Lower leg skin (tissue), 4 donors: ENCODE measurements at places on chromosomes 5 and 9.

GRCh38 chr5:156819967-156820581, 30.0 kb upstream of the PPP1R2B start:
- no peak for DNase-seq

DNA sequence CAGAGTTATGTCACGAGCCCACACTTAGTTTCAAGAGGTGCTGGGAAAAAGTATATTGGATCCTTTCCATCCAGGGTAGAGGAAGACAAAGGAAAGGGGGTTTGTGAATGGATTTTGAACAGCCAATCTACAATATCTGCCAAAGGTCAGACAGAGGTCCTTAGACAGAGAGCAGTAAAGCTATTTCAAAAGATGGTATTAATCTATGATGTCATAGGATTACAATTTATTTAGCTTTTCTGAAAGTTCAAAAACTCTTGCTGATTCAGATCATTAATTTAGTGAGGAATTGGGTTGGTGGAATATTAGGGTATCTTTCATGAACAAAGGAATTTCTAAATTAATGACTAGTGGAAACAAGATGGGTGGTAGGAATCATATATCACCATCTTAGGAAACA, 126.9 kb downstream of the NTRK2 start:
- DNase-seq: no peak

GRCh38 chr9:81666123-81666522, 23.2 kb downstream of the TLE1 start:
- DNase-seq: no peak

DNA sequence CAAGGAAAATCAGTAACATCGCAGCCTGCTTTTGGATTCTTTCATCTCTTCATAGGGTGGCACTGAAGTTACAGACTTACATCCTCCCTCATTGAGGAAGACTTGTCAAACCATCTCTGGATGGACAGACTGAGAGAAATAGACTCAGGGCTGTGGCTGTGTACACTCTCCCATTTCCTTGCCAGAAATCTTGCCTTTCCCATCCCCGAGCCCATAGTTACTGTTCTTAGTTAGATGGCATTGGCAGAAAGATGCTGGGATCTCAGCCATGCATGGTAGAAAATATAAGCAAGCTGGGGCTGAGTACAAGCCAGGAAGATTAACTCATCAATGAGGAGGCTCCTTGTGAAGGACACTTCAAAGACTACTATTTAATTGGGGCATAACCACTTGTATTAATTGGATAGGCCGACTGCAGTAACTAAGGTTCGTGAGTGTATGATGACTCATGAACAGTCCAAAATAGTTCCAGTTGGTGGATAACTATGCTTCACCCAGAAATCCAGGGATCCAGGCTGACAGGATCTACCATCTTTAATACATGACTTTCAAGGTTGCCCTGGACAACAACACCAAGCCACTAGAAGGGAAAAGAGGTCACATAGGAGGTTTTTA, 137.9 kb downstream of the TMEM38B start:
- no peak for DNase-seq

GRCh38 chr5:130476325-130476724, 572.1 kb downstream of the CHSY3 start:
- DNase-seq: no peak

DNA sequence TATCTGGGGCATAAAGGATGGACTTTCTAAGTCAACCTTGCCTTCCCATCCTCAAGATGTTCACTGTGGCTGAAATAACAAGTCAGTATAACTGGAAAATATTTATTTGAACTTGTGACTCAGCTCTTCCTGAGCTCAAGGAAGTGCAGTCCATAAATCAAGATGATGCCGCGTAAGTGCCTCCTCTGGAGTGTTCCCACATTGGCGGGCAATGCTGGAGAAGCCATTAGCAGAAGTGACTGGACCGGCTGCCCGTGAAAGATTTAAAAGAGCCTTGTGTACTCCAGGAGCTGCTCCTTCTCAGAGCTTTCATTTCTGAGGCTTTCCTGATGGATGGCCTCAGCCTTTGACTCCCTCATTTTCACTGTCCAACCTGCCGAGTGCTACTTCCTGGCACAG, 17.4 kb downstream of the TMOD1 start:
- no peak for DNase-seq

- DNase-seq: no peak
These were observed 56.5 kb downstream of the COL5A1 start for GRCh38 chr9:134698111-134698510.

GRCh38 chr9:93508207-93508606, 54.8 kb upstream of the FAM120AOS start:
- no peak for DNase-seq

- no peak for DNase-seq
These were observed 133.9 kb downstream of the MUSK start for GRCh38 chr9:110802416-110803035.

DNA sequence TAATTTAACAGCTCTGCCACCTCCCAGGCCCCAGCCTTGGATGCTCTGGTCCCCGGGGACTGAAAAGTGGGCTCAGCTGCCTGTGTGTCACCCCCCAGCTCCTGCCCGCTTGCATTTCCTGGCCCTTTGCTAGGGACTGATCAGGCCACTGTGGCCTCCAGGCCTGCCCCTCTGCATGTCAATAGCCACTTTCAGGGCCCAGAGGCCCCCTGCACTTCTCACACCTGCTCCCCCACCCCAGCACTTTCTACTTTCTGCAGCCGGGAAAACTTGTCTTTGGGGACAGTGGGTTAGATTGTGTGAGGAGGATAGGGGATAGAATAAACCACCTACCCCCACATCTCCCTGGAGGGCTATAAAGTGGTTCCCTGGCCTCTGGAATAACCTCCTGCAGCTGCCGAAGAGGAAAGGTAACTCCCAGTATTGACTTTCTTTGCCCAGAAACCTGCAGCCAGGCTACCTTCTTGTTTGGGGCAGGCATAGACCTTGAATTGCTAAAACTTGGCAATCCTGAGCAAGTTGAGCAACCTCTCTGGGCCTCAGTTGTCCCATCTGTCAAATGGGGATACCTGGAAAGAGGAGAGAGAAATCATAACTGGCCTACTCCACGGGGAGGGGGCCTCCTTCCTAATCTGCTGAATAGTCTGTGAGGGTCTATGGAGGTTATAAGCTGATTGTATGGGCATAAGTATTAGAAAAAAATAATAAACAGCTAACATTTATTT, 7.8 kb downstream of the AIF1L start:
- no peak for DNase-seq

GRCh38 chr5:68226546-68227073, 11.1 kb downstream of the PIK3R1 start:
- no peak for DNase-seq

DNA sequence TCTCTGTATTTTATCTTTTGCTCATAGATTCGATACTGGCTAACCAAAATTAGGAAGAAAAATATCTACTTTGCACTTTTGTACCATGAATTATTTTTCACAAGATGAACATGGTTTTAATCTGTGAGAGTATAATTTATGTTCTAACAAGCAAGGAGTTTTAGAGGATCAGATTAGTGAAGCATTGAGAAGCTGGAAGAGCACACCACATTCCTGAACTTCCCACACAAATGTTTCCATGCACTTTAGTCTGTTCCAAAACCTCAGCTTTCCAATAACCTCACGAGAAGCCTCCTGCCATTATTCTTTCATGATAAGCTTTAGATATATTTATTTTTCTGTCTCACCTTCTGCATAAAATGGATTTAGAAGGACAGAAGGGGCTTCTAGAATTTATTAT, 98.7 kb upstream of the MPDZ start:
- DNase-seq: no peak

GRCh38 chr5:584216-584615, 27.9 kb upstream of the CEP72 start:
- DNase-seq: peak; percentile 65

DNA sequence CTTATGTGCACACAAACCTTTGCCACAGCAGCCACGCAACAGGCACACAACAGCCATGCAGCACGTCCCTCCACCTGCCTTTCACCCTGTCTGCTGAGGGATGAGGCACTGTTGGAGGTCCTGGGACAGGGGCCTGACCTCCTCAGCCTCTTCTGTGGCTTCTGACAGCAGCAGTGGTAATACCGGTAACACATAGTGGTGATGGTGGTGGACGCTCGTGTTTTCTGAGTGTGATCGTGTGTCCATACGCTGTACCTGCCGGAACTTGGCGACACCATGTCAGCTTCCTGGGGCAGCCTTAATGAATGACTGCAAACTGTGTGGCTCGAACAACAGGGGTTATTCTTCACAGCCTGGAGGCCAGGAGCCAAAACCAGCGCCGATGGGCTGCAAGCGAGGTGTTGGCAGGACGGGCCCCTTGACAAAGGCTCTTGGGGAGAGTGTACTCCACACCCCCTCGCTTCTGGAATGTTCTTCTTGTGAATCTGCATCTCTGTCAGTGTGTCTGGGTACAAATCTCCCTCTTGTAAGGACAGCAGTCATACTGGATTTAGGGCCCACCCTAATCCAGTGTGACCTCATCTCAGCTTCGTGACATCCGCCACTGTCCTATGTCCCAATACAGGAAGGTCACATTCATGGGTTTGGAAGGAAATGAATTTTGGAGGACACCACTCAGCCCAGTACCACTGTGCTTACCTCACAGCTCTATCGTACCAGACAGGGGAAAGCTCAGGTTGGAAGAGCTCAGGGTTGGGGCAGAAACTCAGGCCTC, 55.3 kb upstream of the EXOC3 start:
- DNase-seq: peak; percentile 79

DNA sequence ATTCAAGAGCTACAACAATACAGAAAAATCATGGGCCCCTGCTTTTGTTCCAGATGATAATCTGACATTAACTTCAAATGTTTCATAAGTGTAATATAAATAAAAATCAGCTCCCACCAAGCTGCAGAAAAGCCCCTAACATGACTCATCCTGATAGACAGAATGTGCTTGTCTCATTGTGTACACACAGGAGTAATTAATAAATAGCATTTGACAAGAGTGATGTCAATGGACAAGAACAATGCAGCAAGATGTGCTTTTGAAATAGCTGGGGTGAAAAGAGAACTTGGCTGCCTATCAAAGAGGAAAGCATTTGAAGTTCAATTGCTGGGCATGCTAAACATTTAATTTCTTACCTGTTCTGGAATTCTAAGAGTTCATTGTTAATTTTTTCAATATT, 79.2 kb downstream of the DNAH5 start:
- DNase-seq: no peak

DNA sequence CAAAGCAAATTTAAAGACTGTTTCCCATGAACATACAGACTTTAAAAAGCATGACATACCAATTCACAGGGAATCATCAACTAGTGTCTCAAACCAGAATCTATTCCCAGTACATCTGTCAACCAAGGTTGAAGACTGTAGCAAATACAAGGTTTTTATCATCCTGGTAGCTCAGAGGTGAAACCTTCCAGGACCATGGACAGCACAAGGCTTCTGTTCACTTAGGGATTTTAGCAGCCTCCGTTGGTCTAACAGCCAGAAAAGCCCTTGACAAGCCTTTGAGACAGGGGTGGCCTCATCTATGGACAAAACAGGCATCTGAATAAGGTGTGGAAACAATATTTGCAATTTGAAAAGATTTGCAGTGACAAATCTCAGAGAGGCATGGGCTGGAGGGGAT, 119.0 kb downstream of the TRIM32 start:
- DNase-seq: no peak

DNA sequence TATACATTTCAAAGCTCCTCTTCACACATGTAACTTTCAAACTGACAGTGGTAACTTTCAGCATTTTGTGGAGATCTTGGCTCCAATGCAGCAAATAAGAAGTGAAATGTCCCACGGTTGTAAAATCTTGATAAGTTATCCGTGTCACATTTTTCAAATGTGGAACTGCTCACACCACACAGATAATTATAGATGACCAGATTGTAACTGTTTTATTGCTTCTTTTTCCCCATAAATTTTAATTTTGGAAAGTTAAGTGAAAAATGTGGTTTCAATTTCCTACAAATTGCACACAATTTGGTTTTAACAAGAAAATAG, 347.1 kb downstream of the EBF1 start:
- no peak for DNase-seq

DNA sequence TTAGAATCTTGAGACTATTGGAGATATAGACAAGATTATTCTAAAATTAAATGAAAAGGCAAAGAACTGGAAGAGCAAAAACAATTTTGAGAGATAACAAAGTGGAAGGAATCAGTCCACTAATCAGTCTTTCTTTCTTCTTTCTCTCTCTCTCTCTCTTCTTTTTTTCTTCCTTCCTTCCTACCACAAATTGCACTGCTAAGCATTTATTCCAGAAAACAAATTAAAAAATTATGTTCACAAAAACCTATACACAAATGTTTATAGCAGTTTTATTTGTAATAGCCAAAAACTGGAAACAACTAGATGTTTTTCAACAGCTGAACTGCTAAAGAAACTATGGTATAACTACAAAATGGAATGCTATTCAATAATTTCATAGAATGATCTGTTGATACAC, 291.9 kb upstream of the FTMT start:
- DNase-seq: no peak

DNA sequence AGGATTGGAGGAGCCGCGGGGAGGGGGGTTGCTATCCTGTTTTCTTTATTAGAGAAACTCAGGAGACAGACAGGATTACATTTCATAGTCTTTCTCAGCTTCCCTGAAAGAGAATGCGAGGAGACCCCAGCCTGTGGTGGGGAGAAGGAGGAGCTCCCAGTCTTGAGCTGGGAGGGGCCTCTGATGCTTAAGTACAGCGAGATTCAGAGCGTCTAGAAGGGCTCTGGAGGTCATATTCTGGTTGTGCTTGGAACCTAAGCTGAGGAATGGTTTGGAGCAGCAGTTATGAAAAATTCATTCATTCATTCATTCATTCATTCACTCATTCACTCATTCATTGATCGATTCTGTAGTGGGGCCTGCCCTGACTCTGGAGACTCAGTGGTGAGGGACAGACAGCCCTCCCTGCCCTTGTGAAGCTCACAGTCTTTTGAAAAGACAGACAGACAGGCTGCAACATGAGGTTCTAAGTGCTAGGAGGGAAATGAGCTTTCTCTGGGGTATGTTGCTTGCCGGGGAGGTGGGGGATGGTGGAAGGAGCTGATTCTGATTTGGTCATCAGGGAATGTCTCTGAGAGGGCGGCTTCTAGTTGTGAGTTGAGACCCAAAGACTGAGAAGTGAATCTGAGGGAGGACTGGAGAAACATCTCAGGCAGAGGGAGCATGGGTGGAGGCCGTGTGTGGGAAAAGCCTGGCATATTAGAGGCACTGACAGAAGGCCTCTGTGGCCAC, 2.5 kb upstream of the SPRY4 start:
- no peak for DNase-seq

- DNase-seq: no peak
These were observed 1.2 kb upstream of the TAL2 start for GRCh38 chr9:105661011-105661410.

DNA sequence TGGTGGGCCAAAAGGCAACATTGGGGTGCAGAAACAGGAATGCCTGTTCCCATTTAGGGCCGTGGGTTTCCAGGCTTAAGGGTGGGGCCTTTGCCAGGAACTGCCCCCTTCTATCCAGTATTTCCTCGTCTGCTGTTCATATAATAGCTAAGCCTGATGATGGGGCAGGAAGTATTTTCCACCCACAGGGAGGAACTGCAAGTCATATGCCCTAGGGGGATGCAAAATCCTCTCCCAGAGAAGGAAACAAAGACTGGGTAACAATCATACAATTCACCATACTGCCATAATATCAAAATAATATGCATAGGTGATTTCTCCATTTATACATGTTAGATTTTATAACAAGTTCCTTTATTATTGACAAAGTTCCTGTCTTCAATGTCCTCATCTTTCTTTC, 20.5 kb upstream of the RPS23 start:
- DNase-seq: no peak
